ENCODE measurements at places on chromosomes 2 and 18.
A peak's percentile ranks its signal among the peaks of the same experiment; 100 is the strongest.

- no peak for DNase-seq
These were observed 64.8 kb upstream of the EML6 start for GRCh38 chr2:54658564-54659071.

- DNase-seq, result peak; percentile 89
These were observed 40.1 kb downstream of the ODC1 start for GRCh38 chr2:10407841-10408648.

DNA sequence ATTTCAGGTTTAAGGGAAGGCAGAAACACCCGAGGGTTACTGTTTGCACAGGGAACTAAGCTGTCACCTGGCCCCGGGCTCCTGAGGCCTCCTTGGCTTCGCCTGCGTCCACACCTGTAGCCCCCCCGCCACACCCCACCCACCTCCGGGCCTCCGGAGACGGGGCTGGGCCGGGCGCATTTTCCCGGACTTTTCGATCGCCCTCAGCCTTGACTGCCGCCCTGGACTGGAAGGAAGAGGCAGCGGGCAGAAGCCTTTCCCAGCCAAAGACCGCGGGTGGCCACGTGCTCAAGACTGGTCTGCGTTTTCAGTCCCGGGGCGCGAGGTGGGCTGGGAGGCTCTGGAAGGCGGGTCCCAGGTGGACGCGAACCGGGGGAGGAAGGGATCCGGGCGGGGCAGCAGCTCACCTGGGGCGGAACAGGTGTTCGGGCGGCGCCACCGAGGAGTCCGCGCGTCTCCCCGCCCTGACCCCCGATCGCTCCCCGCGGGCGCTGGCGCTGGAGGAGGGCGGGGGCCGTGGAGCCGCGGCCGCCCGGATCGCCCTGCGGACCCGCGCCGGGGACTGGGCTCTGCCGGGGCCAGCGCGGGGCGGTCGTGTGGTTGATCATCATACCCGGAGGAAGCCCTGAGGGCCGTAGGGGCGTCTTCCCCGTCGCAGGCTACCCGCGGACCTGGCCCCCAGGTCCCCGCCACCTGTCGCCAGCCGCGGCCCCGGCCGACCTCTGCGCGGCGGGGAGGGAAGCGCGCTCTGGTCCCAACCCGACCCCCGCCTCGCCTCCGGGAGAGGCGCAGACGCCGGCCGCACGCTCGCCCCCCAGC, 3.2 kb downstream of the ID2 start:
- peak; percentile 38 for DNase-seq

DNA sequence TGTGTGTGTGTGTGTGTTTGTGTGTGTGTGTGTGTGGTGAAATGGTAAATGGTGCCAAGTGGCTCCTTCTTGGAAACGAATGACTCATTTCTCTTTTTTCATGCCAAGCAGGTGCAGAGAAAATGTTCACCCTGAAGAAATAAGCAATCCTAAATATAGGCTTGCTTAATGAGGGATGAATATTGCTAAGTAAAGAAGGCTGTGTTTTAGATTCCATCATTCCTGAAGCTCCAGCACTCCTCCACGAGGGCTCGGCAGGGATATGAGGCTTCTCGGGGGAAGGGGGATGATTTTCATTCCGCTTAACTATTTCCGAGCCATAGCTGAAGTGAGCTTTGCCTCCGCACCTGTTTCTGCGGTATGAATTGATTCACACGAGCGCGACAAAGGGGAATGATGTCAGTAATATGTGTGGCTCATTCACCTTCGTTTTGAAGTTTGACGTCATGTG, 72.9 kb downstream of the TSN start:
- no peak for DNase-seq

DNA sequence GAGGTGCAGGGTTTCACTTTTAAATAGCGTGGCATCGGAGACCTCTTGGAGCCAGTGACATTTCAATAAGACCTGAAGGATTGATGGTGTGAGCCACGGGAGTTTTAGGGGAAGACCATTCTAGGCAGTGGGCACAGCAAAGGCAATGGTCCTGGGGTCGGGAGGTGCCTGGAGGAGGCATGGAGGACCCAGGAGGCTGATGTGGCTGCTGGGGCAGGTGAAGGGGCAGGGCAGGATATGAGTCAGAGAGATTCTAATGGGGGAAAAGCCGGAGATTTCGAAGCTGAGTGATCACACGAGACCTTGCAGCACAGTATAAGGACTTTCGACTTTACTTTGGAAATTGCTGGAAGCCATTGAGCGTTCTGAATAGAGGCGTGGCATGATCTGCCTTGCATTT, 79.6 kb upstream of the KCNE4 start:
- no peak for DNase-seq

GRCh38 chr18:67468038-67468437, 48.5 kb downstream of the DSEL start:
- DNase-seq, result no peak

DNA sequence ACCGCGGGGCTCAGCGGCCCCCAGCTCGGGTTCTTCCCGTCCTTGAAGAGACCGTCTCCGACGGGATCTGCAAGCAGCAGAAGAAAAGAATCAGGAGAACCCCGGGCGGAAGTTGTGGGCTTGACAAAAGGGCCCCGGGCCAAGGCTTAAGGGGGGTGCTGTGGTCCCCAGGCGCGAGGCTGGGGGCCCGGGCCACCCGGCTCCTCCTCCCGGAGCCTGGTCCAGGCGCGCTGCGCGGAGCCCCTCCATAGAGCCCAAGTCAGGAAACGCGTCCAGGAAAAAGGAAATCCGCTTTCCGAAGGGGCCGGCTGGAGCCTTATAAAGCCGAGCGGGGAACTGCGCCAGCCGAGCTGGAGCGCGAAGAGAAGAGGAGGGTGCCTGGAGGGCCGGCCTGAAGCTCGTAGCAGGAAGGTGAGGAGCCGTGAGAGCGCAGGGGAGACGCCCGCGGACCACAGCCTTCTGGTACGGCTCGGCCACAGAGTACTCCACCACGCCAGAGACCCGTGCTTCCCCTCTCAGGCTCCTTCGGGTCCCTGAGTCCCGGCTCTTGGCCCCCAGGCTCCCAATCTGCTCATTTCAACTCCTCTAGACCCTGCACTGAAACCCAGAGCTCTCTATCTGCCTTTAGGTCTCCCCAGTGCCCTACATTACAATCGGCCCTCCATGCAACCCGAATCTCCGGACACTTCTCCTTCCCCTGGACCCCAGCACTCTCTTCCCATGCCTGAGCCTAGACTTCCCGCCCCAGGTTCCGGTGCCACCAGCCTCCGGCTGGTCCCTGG, 554 bp downstream of the FEV start:
- DNase-seq, result no peak

- DNase-seq, result no peak
These were observed 1101.5 kb upstream of the KLHL29 start for GRCh38 chr2:22283436-22283835.

- DNase-seq, result no peak
These were observed 90.0 kb downstream of the COMMD1 start for GRCh38 chr2:61995515-61995914.

- DNase-seq, result peak; percentile 8
These were observed 79.6 kb downstream of the MSTN start for GRCh38 chr2:189982780-189983394.

- DNase-seq, result no peak
These were observed 54.5 kb downstream of the EVA1A start for GRCh38 chr2:75506101-75506697.

All from A549 (cell line).